MG63 (cell line): ENCODE measurements at places on chromosomes 3 and 15. TPM values are rescaled to one million over a fixed set of nuclear protein-coding genes. Genes with fewer than 3 reads are reported as not detected.

The GOLGA6L24 gene
- total RNA-seq: not detected in 2 replicates

GRCh38 chr3:35659768-35660167 lies 20.4 kb downstream of the ARPP21 start:
- DNase-seq: no peak

DNA sequence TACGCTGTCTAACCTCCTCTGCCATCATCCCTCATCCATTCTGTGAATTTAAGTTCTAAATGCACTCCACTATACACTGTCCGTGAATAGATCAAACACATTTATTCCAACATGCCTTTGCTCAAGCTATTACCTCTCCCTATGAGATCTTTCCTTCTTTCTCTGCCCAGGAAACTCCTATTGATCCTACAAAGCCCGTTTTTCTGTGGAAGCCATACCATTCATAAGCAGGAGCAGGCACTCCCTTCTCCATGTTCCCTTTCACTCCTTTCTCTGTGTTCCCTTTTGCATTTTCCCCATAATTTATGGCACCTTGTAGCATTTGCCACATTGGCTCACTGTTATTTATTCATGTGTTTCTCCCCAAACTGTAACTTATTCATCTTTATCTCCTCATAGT lies 501.6 kb downstream of the MAGI1 start:
- no peak for DNase-seq

The FAM81A gene
- total RNA-seq: not detected in 2 replicates
